Stimulated activated naive CD8-positive, alpha-beta T cell treated with anti-CD3 and anti-CD28 coated beads, Interleukin-15, amount 100 ng/mL, for 72 hours (primary cell): ENCODE measurements at places on chromosomes 6 and 20.

DNA sequence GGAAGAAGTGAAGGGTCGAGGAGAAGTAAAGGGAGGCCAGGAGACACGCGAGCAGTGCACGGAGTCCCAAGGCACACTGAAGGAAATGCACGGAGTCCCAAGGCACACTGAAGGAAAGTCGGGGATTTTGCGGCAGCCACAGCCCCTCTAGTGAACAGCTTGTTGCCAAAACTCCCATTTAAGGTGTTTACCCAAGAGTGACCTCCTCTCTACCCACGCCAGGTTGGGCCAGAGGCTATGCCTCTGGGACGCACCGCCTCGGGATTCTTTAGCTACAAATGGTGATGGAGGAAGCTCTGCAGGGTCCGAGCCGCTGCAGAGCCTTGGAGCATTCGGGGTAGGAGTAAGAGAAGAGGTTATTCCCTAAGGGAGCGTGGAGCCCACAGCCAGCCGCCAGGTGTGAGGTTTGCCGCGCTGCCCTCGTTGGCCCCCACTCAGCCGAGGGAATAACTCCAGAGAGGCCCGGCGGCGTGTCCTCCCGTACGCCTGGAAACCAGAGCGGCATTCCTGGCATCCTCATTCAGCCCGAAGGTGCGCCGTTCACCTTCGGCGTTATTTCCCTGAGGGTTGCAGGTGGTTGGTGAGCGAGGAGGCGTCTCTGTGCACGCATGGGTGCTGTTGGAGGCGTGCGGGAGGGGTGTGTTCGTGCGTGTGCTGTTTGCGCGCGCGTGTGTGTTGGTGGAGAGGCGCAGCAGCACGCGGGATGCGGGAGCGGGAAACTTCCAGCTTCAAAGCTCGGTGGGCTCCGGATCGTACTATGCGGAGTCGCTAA lies 3.4 kb upstream of the MAFB start:
- DNase-seq, result no peak

- DNase-seq, result no peak
Measured at GRCh38 chr20:56735084-56735642, 106.1 kb downstream of the TFAP2C start.

DNA sequence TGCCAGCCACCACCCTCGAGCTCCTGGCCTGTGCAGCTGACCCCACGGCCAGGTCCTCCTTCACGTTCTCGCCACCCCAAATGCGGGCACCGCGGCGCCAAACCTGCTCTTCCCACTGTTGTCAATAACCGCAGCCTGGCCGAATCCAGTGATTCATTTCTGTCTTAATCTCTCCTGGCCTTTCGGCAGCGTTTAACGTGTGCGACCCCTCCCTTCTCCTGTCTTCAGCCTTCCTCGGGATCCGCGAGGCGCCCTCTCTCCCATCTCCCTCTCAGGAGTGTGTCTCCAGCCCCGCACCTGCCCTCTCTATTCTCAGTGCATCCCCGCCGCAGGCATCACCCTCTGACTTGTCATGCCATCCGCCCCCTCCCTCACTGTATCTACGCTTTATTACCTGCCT lies 91.4 kb downstream of the THBS2 start:
- DNase-seq, result no peak

DNA sequence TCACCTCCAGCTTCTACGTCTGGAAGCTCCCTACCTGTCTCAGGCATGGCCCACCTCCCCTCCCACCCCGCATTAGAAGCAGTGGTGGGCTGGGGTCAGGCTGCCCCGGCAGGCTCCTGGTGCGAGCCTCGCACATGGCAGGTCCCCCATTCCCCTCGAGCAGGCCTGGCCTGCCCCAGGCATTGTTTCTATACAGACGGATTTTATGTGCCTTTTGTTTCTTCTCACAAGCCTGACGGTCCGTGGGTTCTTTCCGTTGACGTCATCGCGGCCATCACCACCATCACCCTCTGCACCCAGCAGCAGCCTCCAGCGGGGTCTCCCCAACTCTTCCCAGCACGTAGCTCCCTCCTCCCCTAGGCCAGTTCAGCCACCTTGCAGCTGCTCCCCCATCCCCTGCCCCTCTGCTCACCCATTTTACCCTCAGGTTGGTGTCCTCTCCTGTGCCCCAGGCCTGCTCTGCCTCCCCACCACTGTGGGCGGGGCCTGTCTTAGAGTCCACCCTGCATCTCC lies 4.6 kb downstream of the CST7 start:
- DNase-seq, result no peak

GRCh38 chr6:11236076-11236750 lies 3.7 kb upstream of the NEDD9 start:
- peak; percentile 21 for DNase-seq

GRCh38 chr6:124961777-124962638 lies at the start of gene RNF217:
Gene RNF217 (plus strand): TSS chr6:124962437. CDS start chr6:124962545, 108 bp downstream.
- peak; percentile 7 for DNase-seq

DNA sequence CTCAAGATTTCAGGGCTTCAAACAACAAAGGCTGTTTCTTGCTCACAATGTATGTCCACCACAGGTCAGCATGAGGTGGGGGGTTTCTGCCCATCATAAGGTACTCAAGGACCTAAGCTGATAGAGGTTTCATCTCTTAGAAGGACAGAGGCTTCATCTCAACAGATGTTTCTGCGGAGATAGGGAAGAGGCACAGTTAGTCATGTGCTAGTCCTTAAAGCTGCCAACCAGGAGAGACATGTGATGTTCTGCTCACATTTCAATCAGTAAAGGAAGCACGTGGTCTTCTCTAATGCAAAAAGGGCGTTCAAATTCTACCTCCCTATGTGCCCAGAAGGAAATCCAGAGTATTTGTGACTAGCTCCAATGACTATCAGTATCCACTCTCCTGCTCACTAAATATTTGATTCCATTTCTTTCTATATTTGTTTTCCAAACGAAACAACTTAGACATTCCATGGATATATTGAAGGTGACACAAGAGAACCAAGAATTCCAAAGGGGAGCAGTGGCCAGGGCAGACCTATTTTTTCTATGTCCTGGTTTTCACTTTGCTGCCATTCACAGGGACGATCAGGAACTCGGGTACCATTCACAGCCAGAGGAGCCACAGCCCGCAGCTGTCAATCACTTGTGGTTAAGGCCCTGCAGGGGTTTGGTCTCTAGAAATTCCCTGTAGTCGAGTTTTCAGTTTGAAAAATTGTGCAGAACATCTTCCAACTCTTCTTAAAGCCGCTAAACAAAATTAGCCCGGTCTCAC lies 173.2 kb upstream of the FOXA2 start:
- no peak for DNase-seq

- no peak for DNase-seq
Measured at GRCh38 chr6:145372671-145373151, 362.6 kb downstream of the EPM2A start.

- peak; percentile 40 for DNase-seq
Measured at GRCh38 chr6:52176550-52176949, 9.6 kb upstream of the IL17A start.

DNA sequence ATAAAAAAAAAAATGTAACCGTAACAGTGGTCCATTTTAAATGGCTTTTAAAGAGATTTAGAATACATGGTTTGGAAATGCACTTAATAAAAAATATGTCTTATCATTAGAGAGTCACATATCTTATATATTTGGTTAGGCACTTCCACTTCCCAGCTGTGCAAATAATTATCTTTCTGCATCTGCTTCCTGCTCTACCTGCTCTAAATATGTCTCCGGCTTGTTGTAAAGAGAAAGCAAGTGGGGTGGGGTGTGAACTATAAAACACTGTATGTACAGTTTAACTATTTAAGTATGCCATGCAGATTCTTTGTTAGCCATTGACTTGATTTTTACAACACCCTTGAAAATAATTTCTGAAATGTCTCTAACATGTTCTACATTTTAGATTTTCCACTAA lies 106.3 kb downstream of the NKAIN2 start:
- DNase-seq, result no peak

GRCh38 chr6:15263780-15264374 lies 18.0 kb downstream of the JARID2 start:
- no peak for DNase-seq

- DNase-seq, result no peak
Measured at GRCh38 chr6:143949535-143949934, 58.5 kb downstream of the PLAGL1 start.

- DNase-seq, result no peak
Measured at GRCh38 chr6:159961528-159961927, 7.4 kb upstream of the IGF2R start.

DNA sequence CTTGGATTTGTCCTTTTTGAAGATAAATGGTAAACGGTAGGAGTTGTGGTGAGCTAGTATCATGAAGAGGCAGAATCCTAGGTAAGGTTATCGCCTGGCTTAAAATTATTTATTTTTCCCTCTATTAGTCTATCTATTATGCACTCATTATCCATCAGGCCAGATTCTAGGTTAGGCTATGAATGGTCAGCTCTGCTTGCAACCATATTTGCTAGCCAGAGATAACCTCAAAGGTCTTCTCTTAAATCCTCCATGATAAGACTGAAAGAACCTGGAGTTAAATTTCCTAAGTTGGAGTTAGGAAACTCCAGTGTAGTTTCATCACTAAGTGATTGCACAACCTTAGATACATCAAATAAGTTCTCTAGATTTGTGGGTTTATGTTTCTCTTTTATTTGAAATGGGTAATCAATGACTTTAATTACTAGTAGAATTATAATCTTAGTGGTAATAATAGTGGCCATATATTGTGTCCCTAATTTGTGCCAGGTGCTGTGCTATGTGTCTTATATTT lies 302.1 kb upstream of the RUNX2 start:
- DNase-seq, result no peak

GRCh38 chr6:84425971-84426705 lies 198.7 kb upstream of the CEP162 start:
- DNase-seq, result no peak
